ENCODE measurements at places on chromosomes 5 and 9. TPM values are rescaled to one million over a fixed set of nuclear protein-coding genes. Genes with fewer than 3 reads are reported as not detected.

- no peak overlapping the region for H3K4me3 ChIP-seq
- no peak overlapping the region for H3K27ac ChIP-seq
- no peaks in the 10 kb centered on the region for H3K4me1 ChIP-seq
- no peak for DNase-seq
Observed at GRCh38 chr5:172412724-172413286, 41.5 kb downstream of the SH3PXD2B start.

DNA sequence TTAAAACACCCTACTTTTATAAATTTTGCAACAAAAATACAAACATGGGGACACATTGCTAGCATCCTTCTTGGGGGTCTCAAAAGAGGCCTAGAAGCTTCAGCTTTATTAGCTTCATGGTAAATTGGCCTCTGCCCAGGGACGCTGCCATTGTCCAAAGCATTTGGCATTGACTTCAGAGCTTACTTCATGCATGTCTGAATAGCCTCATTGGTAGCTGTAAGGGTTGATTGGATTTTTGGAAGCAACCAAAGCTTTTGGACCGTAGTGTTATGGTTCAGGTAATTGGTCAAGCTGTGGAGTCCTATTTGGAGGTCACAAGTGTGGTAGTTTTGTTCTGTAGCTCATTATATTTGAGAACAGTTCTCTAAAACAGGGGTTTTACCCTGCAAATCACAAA lies 411.7 kb upstream of the SLC24A2 start:
- H3K4me1 ChIP-seq: peaks cover 10% of the 10 kb centered on the region
- H3K36me3 ChIP-seq: no peaks in the 10 kb centered on the region
- H3K4me3 ChIP-seq: no peak overlapping the region
- no peak for DNase-seq
- H3K27me3 ChIP-seq: no peaks in the 10 kb centered on the region

- H3K4me3 ChIP-seq: no peak overlapping the region
- no peak for DNase-seq
- H3K27me3 ChIP-seq: no peaks in the 10 kb centered on the region
- H3K4me1 ChIP-seq: no peaks in the 10 kb centered on the region
- H3K27ac ChIP-seq: no peak overlapping the region
- H3K36me3 ChIP-seq: no peaks in the 10 kb centered on the region
Observed at GRCh38 chr5:5042806-5043205, 97.3 kb upstream of the ADAMTS16 start.

NMUR2 gene
- total RNA-seq: not detected

DNA sequence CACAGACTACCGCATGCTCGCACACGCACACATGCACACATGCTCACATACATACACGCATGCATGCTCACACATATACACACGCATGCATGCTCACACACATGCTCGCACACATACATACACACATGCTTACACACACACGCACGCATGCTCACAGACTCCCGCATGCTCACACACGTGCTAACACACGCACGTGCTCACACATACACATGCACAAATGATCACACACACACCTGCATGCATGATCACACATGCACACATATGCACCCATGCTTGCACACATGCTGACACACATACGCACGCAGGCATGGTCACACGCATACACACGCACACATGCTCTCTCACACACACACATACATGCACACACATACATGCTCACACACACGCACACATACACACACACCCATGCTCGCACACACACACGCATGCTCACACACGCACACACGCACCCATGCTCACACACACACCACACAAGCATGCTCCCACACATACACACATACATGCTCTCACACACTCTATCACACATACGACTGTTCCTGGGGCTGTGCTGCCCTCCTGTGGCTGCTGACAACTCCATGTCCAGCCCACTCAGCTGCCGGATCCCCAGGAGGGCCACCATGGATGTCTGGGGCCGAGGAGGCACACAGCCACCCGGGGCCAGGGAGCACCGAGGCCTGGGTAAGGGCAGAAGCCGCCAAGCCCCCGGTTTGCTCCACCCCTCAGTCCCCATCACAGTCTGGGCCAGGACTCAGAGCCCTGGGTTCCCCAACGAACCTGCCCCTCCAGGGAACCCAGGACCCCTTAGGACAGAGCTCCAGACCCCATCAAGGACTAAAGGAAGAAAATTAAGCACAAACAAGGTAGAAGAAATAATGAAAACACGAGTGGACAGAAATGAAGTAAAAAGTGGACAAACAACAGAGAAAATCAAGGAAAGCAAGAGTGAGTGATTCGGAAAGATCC lies 31.4 kb upstream of the EGFL7 start:
- H3K27ac ChIP-seq: no peak overlapping the region
- H3K27me3 ChIP-seq: no peaks in the 10 kb centered on the region
- no peaks in the 10 kb centered on the region for H3K4me1 ChIP-seq
- H3K4me3 ChIP-seq: no peak overlapping the region
- DNase-seq: peak; percentile 27

- no peaks in the 10 kb centered on the region for H3K36me3 ChIP-seq
- peaks cover 21% of the 10 kb centered on the region for H3K4me1 ChIP-seq
- H3K4me3 ChIP-seq: no peak overlapping the region
- no peak overlapping the region for H3K27ac ChIP-seq
- H3K27me3 ChIP-seq: no peaks in the 10 kb centered on the region
- no peak for DNase-seq
Observed at GRCh38 chr9:126376311-126377175, 49.9 kb downstream of the MVB12B start.

ACTL7A gene
- not detected for total RNA-seq

GRCh38 chr5:23742701-23743100 lies 235.3 kb downstream of the PRDM9 start:
- no peaks in the 10 kb centered on the region for H3K4me1 ChIP-seq
- no peak overlapping the region for H3K4me3 ChIP-seq
- no peak for DNase-seq
- no peaks in the 10 kb centered on the region for H3K36me3 ChIP-seq
- no peak overlapping the region for H3K27ac ChIP-seq
- no peaks in the 10 kb centered on the region for H3K27me3 ChIP-seq

DNA sequence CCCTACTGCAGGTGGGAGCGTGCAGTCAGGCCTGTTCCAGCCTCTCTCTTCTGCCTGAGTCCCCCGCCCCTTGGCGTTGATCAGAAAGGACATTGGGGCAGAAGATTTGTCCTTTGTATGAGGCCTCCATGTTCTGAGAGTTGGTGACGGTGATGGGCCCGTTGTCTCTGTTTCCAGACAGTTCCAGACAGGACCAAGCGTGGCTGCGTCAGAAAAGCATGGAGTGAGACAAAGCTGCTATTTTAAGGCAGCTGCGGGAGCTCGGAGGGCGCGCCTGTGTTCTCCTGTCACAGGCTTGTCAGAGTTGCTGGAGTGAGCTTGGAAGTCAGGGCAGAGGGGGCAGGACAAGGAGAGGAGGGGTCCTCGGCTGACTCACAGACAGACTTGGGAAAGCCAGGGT lies 32.1 kb upstream of the SH3PXD2B start:
- H3K27ac ChIP-seq: no peak overlapping the region
- DNase-seq: no peak
- H3K4me1 ChIP-seq: no peaks in the 10 kb centered on the region

- no peaks in the 10 kb centered on the region for H3K4me1 ChIP-seq
- no peak overlapping the region for H3K4me3 ChIP-seq
- no peaks in the 10 kb centered on the region for H3K27me3 ChIP-seq
- no peak overlapping the region for H3K27ac ChIP-seq
- DNase-seq: no peak
- no peaks in the 10 kb centered on the region for H3K36me3 ChIP-seq
Observed at GRCh38 chr5:153168241-153168640, 322.2 kb upstream of the GRIA1 start.

GRCh38 chr5:155783791-155784190 lies 543.2 kb upstream of the SGCD start:
- DNase-seq: no peak
- no peaks in the 10 kb centered on the region for H3K4me1 ChIP-seq
- no peak overlapping the region for H3K4me3 ChIP-seq
- H3K27ac ChIP-seq: no peak overlapping the region
- H3K27me3 ChIP-seq: no peaks in the 10 kb centered on the region

GRCh38 chr9:104907278-104907951 lies 20.5 kb downstream of the ABCA1 start:
- no peak for DNase-seq
- H3K4me3 ChIP-seq: no peak overlapping the region
- no peaks in the 10 kb centered on the region for H3K27me3 ChIP-seq
- no peaks in the 10 kb centered on the region for H3K36me3 ChIP-seq
- no peak overlapping the region for H3K27ac ChIP-seq
- H3K4me1 ChIP-seq: no peaks in the 10 kb centered on the region

DNA sequence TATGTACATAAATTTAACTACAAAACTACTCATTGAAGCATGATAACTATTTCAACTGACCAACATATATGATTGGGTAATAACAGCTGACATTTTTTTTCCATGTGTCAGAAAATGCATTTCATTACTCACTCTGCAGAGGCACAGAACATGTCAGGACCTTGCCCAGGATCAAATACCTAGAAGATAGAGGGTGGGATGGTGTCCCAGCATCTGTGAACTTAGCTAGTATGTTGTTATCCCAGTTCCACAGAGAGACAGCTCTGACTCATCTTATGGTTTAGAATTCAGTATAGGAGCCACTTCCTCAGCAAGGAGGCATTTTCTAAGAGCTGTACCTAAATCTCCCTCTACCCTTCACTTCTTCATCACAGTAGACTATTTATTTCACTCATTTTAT lies 1198.6 kb upstream of the ACO1 start:
- H3K27ac ChIP-seq: no peak overlapping the region
- H3K4me1 ChIP-seq: no peaks in the 10 kb centered on the region
- no peak for DNase-seq
- H3K36me3 ChIP-seq: no peaks in the 10 kb centered on the region
- H3K27me3 ChIP-seq: no peaks in the 10 kb centered on the region

ARL14EPL gene
- not detected for total RNA-seq
